NCI-H226 (cell line): ENCODE measurements at places on chromosomes 5 and 9.

GRCh38 chr5:64790210-64790609 lies 21.5 kb downstream of the CWC27 start:
- no peak for DNase-seq

DNA sequence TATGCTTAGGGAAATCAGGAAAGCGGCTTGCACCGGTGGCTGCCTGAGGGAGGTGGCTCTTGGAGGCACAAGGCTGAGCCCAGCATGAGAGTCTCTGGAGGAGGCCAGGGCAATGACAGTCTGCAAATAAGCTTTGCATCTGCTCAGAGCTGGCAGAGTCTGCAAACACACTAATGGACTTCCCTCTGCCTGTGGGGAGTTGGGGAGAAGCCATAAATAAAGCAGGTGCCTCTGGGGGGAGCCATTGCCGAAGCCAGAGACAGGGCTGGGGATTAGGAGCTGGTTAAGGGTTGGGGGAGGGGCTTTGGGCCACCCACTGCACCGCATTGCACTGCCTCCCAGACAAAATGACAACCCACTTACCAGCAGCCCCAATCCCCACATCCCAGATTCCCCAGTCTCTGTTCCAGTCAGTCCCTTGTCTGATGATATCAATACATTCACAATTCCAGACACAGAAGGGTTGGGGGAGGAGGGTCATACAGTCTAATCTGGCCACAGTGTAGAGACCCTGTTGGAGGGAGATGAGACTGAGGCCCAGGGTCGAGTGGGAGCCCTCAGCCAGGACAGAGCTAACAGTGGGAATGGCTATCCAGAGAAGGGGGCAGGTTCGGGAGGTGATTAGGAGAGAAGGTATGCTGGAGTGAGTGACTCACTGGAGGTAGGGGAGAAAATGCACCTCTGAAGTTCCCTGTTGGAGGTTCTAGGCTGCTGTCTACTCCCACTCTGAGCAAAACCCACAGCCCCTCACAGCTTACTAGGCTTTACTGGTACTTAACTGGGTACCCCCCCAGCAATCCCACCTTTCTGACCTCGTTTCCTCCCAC lies 53.7 kb downstream of the PAX5 start:
- DNase-seq = peak; percentile 32

GRCh38 chr9:116269250-116269649 lies 115.7 kb downstream of the PAPPA start:
- peak; percentile 50 for DNase-seq

- peak; percentile 49 for DNase-seq
These were observed 64.6 kb downstream of the SH3TC2 start for GRCh38 chr5:148998174-148998797.

- no peak for DNase-seq
These were observed 14.6 kb downstream of the HSPB3 start for GRCh38 chr5:54470128-54470527.

GRCh38 chr9:127921557-127922120 lies 4.8 kb upstream of the ST6GALNAC4 start:
- DNase-seq = no peak

GRCh38 chr5:35030426-35031100 lies 17.2 kb downstream of the AGXT2 start:
- DNase-seq = no peak

- peak; percentile 17 for DNase-seq
These were observed 163.8 kb downstream of the SEC61B start for GRCh38 chr9:99385814-99386279.

DNA sequence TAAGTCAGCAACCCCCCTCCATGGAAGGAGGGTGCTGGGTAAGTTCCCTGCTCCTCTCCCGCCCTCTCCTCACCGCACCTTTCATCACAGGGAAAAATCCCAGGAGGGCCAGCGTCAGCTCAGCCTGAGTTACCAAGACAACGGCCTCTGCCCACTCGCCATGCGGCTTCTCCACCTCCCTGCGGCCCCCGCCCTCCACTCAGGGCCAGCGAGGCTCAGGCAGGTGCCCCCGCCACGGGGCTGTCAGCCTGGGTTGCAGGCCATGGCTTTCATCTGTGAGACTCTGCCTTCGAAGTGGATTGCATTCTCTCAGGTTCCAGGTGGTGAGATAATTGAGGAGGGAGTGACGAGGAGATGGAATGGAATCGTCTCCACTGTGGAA lies 27.2 kb upstream of the LAMC3 start:
- DNase-seq = no peak

DNA sequence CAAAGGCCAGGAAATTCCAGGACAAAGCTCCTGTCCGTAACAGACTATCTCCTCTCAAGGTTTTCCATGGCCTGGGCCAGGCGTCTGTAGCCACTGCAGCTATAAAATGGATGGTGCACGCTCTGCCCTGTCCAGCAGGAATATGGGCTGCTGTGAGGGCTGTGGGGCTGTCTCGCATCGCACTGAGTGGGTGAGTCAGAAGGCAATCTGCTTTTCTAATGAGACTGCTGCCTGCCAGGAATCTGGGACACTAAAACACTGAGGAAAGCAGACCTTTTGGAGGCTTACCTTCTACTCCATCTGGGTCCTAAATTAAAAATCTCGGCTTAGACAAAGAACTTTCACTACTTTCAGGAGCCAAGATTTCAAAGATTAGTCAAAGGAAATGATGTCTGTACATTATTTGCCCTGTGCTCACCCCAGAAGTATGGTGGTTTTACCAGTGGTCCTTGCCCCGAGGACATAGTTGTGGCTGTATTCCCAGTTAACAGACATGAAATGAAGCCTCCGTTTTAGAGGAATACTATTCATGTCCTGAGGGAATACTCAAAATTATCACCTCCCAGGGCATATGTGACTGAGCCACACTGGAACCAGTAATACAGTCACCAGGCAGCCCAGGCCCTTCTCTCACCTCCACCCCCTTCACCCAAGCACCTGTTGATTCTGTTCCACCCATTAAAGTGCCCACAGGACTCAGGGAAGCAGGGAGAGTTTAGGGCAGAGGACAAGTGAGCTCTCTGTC lies 56.4 kb downstream of the PFDN1 start:
- DNase-seq = peak; percentile 65

GRCh38 chr5:169748174-169748573 lies 111.1 kb downstream of the DOCK2 start:
- DNase-seq = no peak

- DNase-seq = no peak
These were observed 84.8 kb downstream of the PJA2 start for GRCh38 chr5:109324931-109325330.

GRCh38 chr5:167271081-167271480 lies 1020.4 kb upstream of the WWC1 start:
- no peak for DNase-seq

DNA sequence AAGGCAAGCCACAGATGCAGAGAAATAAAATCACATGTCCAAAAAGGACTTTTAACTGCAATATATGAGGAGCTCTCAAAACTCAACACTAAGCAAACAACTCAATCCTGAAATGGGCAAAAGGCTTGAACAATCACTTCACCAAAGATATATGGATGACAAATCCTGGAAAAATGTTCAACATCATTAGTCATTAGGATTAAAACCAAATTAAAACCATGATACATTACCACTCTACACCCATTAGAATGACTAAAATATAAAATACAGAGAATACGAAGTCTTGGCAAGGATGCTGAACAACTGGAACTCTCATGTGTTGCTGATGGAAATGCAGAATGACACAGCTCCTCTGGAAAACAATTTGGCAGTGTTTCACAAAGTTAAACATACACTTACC lies 277.4 kb downstream of the TLE1 start:
- no peak for DNase-seq

DNA sequence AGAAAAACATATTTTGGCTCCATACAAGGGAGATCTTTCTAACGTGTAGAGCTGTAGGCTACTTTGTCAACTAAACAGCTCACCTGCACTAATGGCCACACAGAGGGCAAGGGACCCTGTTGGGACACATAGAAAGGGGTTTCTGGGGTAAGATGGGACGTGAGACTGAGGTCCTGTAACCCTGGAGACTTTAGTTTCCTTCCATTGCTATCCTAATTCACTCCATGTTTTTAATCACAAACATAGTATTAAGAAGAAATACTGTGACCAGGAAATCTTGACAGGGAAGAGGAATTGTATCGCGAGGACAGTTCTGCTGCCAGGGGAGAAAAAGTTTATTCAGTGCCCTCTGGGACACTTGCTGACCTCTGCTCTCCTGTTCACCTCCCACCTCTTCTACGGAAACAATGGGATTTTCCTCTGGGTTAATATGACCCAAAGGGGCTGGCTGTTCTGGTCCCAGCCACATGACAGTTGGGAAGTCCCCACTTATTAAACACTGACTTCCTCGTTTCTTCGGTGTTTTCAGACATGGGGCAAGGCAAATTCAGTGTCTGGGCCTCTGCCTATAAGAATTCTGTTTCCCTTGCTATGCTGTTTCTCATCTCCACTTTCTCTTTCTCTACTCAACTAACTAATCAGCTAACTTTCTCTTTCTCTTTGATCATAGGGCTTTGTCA lies 106.9 kb upstream of the SEMA6A start:
- DNase-seq = no peak

GRCh38 chr5:80998590-80998979 lies 38.4 kb downstream of the RASGRF2 start:
- no peak for DNase-seq

DNA sequence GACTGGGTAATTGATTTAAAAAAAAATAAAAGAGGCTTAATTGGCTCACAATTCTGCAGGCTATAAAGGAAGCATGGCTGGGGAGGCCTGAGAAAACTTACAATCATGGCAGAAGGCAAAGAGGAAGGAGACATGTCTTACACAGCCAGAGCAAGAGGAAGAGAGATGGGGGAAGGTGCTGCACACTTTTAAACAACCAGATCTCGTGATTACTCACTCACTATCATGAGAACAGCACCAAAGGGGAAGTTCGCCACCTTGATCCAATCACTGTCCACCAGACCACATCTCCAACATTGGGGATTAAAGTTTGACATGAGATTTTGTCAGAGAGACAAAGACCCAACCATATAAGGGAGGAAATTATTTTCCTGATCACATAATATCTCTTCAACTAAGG lies 138.8 kb upstream of the NR4A3 start:
- DNase-seq = no peak

DNA sequence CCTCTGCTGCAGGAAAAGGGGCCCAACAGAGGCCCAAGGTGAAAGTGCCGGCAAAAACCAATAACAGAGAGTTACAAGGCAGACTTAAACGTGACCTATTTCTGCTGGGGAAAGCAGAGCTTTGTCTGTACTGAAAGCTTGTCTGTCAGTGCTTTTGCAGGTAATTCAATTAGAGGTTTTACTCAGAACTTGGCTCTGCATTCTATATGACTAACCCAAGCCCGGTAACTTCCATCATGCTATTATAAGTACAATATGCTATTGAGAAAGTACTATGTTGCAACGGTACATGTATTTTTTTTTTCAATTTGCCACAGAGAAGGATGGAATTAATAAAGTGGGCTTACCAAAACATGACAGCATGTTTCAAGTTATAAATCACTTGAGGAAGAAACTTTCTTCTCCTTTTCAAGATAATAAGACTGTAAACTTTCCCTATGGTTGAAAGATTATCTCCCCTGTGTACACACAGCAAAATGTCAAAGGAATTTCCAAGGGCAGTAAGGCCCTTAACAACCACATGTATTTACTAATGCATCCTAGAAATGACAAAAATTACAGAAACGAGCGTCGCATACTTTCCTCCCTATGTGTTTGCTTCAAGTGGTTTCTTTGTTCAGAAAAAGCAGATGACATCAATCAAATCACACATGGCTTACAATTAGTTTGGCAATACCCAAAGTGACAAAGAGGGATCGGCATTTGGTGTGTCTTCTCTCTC lies 282.4 kb downstream of the EFNA5 start:
- DNase-seq = peak; percentile 70

- no peak for DNase-seq
These were observed 17.3 kb upstream of the SMIM32 start for GRCh38 chr5:136210259-136210658.

DNA sequence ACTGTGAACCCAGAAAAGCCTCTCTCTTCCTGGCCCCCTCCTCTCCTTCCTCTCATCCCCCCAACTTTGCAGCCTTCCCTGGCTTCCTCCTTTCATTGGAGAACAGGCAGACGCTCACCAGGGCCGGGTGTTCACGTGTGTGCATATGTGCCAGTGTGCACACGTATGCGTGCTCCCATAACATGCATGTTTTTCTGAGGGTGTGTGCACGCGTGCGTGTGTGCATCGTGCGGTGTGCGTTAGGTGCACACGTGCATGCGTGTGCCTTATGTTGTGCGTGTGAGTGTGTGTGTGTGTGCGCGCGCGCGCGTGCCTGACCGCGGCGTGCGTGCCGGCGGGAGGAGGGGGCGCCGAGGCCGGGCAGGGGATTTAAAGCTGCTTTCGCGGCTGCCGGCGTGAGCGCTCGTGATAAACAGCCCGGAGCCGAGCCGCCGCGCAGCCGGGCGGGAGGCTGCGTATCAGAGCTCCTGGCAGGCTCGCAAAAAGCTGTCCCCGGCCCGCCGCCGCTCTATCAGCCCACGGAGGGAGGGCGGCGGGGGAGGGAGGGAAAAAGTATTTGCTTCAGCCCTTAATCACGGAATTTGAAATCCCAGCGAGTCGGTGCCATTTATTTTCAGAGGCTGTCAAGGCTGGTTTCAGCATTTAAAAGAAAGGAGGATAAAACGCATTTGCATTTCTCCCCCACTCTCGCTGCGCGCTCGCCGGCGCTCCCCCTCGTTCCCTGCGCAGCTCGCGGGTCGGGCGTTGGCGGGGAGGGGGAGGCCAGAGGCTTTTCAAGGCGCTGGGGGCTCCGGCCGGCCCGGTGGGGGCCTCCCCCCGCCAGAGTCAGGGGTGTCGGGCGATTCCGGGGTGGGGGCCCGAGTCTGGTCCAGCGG lies 183.9 kb downstream of the C9orf50 start:
- peak; percentile 39 for DNase-seq

GRCh38 chr9:27672718-27673117 lies 99.4 kb upstream of the C9orf72 start:
- DNase-seq = no peak

DNA sequence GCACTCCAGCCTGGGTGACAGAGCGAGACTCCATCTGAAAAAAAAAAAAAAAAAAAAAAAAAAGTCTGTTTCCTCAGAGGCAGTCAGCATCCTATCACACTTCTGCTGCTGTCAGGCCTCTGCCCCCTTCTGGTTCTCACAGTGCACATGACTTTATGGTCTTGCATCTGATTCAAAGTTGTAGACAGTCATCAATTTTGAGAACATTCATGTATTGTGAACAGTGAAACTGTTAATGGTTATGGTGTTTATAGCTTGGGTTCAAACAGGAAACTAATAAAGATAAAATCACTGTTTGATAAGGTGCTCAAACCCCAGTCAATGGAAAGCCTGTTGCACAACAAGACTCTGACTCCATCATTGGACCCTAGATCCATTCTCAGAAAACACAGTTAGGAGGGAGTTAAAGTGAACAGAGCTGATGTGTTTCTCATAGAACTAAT lies 61.4 kb downstream of the FOXD1 start:
- DNase-seq = no peak

DNA sequence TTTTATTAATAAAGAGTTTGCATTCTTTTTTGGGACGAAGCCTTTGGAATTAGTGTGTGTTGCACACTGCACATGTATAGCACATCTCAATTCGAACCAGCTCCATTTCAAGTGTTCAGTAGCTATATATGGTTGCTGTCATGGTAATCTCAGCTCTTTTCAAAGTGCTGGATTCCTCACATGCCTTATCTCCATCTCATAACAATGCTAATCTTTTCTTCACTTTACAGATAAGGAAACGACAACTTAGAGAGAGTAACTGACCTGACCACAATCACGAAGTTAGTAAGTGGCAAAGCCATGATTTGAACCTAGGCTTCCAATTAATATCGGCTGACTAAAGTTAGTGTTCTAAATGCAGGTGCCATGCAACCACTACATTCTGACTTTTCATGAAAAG lies 204.8 kb upstream of the RASEF start:
- DNase-seq = peak; percentile 44

GRCh38 chr5:124952566-124952965 lies 206.1 kb upstream of the ZNF608 start:
- no peak for DNase-seq
